ENCODE measurements at places on chromosomes 7 and 10.

DNA sequence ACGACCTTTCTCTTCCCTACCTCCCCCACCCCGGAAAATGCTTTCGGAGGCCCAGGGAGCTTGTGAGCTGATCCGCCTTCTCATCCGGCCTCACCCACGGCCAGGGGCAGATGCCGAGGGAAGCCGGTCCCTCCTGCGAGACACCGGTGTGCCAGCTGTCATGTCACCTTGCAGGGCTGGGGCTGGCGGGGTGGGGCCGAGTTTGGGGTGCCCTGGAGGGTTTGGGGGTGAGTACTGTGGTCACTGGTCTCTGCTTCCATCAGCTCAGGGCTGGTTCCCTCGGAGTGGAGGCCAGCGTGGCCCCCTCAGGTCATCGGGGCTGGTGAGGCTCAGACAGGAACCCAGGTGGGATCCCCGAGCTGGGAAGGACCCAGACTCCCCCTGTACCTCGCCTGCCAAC is 48.7 kb downstream of the RCC1L start:
- no peak for DNase-seq

DNA sequence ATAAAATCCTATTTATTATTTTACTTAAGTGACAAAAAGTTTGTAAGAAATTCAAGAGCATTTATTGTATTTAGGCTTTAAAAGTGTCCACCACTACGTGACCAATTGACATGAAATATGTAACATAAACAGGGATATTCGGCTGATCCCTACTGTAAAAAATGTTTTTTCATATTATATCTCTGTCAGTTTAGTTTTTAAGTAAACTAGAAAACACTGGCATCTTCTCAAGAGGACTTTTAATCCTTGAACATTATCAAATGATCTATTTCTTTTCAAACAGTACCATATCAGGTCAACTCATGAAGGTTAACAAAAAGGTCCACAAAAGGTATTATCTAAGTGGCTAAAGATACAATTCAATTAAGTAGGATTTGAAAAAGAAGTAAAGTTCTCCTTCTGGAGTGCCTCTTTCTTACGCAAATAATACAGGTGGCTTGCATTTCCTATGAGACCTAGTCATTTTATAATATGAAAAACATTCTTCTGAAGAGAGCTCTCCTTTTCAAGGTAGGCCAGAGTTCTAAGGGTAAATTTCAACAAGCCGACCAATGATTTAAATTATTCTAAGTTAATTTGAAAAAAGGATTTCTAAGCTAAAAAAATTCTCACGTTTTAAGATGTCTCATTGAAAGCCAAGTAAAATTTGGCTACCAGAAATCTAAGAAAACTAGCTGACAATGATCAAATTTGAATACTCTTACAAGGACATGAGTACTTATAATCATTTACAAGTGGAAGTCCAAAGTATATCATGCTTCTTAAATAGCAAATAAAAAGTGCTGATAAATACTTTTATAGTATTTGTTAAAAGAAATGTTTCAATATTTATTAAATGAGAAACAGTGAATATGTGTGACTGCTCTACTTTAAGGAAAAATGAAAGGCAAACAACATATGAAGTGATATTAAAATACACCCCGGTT is 133.5 kb downstream of the NRBF2 start:
- DNase-seq, result no peak

GRCh38 chr7:158664406-158664805 is 40.2 kb downstream of the NCAPG2 start:
- DNase-seq, result no peak

DNA sequence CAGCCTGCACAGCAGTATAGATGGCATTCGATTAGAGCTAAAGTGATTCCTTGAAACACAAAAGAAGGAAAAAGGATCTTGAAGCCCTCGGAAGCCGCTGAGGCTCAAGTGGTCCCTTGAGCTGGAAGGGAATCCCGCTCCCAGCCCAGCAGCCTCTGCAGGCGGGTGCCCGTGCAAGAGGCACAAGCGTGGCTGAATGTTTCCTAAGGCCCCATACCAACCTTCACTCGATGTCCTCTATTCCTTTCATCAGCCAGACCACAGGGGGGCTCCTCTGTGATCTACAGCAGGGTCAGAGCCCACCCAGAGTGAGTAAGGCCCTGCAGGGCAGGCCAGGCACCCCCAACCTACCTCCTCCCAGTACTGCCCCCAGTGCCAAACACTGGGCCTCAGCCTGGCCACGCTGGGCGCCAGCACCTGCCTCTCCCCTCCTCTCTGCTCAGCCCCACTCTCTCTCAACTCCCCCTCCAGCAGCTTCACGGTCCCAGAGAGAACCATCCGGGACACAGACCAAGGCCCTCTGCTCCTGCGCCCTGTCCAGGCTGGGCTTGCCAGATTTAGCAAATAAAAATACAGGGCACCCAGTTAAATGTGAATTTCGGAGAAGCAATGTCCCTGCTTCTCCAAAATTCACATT is 30.5 kb downstream of the EBF3 start:
- DNase-seq, result no peak

GRCh38 chr10:129999140-129999539 is 35.1 kb upstream of the EBF3 start:
- DNase-seq, result no peak

GRCh38 chr10:131519723-131520605 is 208.4 kb upstream of the TCERG1L start:
- DNase-seq, result no peak

- no peak for DNase-seq
Observed at GRCh38 chr10:124436191-124436638, 13.6 kb downstream of the NKX1-2 start.

GRCh38 chr7:425794-426188 is 93.9 kb downstream of the PDGFA start:
- no peak for DNase-seq

- DNase-seq, result no peak
Observed at GRCh38 chr10:22581461-22581860, 132.9 kb downstream of the PIP4K2A start.

DNA sequence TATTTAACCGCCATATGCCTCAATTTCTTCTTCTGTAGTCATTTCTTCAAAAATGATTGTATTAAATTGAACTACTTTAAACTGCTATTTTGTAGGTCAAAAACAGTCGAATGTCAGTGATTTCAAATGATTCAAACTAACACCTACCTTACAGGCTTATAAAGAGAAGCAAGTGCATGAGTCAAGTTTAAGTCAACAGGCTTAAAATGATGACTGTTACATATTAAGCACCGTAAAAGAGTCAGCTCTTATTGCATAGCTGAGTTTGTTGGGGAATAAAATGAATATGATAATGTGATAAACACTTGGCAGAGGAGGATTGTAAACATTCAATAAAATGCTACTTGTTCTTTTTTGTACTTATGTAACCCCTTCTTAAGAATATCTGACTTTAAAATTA is 90.1 kb upstream of the ANKRD1 start:
- no peak for DNase-seq

- no peak for DNase-seq
Observed at GRCh38 chr10:16583382-16583781, 61.7 kb upstream of the C1QL3 start.

- no peak for DNase-seq
Observed at GRCh38 chr10:4013651-4014121, 228.7 kb upstream of the KLF6 start.

DNA sequence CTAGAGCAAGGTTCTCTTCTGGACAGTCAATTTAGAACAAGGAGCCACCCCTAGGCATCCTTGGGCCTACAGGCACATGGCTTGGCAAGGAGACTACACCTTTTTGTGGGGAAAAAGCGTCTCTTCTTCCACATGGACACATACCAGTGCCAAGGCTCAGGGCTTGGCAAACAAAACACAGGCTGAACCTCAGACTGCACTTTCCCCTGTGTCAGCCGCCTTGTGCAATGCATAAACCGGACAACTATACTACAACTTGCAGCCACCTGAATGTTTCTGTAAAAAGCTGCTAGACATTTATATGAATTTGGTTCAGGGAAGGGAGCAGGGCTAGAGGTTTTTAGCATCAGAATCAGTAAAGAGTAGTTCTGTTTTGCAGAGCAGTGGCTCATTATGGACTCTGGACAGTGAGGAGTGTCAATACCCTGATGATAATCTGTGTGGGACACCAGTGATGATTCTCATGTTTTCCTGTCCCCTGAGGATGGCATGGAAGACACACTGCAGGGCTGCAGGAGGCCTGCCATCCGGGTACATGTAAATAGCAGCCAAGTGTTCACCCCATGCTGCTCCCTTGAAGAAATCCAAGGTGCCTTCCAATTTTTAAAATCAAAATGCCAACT is 118.9 kb downstream of the GATA3 start:
- DNase-seq, result no peak

DNA sequence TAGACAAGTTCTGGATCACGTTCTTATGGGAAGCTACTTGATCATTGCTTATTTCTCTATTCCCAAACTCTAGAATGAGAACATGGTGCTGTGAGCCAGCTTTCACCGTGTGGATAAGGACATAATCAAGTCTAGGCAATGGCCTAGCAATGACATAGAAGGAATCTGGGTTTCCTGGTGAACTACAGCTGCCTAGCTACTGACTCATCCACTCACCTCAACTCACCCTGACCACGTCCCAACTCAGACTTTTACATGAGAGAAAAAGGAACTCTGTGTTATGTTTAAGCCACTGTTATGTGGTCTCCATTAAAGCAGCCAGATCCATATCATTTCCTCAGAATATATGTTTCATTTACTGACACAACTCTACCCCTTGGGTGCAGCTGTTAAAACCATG is 18.8 kb upstream of the MET start:
- DNase-seq, result no peak

DNA sequence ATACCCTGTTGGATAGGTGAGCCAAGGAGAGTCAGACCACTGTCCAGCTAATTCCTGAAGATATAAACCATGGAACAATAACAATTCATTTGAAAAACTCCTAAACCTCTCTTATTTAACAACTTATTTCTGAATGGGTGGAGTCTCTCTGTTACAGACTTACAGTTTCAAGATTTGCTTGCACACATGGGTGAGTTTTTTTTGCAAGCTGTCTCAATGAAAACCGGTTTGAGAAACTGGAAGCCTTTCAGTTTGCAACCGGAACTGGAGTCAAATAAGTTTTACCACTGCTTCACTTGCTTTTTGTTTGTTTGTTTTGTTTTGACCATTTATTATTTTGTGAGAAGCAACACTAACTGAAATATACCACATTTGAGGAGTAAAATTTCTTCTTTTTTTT is 243.8 kb downstream of the MTERF1 start:
- no peak for DNase-seq

DNA sequence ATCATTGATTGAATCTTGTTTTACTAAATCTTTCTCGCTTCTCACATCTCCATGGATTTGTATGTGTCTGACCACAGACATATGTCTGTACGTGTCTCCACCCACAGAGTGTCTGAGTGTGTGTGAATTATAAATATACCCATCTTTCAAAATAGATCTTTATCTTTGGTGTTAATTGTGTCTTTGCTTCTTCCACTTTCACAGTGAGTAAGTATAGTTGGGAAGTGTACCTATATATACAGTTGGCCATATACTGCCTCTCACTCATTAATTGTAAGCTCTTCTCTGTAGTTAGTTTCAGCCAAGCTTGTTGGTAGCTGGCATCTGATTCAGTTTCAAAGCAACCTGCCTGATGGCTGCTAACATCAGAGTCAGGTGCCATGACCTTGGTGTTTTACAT is 18.4 kb downstream of the EEPD1 start:
- DNase-seq, result no peak

GRCh38 chr7:1979591-1980560 is 252.9 kb downstream of the MAD1L1 start:
- DNase-seq, result no peak

DNA sequence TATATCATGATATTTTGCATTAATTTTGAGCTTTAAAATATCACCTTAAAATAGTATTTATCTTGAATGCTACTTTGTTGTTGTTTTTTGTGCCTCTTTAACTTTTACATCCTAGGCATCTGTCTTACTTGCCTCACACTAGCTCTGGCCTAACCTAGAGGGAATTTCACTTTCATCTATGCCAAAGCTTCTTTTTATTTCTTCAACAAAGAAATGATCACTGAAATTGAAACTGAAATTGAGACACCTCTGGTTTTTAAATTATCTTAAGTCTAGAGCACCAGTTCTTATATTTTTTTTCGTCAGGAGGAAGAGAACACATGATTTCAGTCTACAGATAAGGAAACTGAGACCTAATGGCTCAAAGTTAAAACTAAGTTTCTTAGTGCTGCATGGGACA is 3.5 kb upstream of the SCIN start:
- DNase-seq, result no peak

DNA sequence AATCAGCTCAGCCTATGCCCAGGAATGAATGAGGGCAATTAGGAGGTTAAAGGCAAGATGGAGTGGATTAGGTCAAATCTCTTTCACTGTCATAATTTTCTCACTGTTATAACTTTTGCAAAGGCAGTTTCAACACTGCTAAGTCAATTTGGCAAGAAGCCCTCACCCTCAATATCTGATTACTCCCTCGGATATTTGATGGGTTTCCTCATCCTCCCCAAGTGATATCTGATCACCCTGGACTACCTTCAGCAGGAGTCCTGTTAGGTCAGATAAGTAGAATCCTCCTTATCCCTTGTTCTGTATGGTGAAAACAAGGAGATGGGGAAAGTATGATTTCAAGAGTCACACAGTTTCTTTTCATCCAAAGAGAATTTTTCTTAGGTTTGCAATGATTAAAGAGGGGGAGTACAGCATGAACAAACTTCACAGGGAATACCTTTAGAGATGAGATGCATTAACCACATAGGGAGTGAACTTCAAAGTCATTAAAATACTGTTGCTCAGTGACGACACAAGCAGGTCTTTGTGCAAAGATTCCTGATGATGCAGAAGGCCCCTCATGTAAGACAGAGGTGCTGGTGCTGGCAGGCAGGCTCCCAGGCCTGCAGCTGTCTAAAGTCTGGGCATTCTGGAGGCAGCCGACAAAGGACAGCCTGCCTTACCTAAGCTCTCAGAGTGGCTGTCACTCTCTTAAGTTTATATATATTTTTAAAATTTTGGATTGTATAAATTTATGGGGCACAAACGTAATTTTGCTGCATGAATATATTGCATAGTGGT is 75.4 kb upstream of the POM121L12 start:
- no peak for DNase-seq

GRCh38 chr10:66627156-66627555 is 298.7 kb upstream of the LRRTM3 start:
- no peak for DNase-seq

- DNase-seq, result peak; percentile 60
Observed at GRCh38 chr10:102408728-102409603, 9.6 kb downstream of the PSD start.

DNA sequence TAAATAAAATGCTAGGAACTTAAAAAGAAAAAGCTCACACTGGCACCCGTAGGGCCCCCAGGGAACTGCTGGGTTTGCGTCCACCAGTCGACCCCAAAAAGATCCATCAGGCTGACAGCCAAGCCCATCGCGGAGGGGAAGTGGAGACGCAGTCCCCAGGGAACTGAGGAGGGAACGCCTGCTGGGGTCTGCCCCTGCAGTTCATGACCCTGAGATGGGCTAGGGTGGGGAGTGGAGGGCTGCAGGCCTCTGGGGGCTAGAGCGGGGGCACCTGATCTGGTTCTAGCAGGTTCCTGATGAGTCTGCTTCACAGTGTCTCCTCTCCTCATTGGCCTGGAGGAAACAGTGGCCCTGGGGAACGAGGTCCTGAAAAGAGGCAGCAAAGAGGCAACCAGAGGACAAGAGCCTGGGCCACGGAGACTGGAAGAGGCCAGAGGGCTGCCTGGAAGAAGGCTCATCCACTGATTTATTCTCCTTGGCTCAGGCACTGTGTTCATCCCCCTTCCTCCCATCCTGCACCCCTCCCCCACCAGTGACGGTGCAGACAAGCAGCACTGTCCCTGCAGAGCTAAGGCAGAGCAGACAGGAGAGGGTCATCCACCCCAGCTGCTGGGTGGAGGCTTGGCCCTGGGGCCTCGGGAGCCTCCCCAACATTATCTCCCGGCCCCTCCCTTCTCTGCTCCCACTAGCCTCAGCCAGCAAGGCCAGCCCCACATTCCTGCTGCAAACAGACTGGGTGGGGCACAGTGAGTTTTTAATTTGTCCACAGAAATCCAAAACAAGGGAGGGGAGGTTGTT is 24.7 kb upstream of the HSPA12A start:
- no peak for DNase-seq
